WTC11 (cell line): ENCODE measurements at places on chromosomes 13 and 19.

DNA sequence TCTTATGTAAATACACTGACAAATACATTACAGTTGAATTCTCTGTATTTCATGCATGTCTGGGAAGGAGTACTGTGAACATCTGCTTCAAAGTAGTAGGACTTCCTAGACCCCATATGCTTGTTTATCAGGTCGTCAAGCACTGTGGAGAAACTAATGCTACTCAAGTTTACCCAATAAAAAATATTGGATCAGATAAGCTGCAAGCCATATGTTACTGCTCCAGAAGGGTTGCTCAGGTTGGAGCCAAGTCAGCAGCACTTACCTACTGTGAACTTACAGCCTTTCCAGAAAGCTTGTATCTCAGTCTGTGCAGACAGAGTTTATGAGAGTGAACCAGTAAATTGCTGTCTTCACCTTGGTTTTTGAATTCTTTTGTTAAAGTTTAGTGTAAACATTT lies 36.2 kb downstream of the SLAIN1 start:
- DNase-seq: no peak

DNA sequence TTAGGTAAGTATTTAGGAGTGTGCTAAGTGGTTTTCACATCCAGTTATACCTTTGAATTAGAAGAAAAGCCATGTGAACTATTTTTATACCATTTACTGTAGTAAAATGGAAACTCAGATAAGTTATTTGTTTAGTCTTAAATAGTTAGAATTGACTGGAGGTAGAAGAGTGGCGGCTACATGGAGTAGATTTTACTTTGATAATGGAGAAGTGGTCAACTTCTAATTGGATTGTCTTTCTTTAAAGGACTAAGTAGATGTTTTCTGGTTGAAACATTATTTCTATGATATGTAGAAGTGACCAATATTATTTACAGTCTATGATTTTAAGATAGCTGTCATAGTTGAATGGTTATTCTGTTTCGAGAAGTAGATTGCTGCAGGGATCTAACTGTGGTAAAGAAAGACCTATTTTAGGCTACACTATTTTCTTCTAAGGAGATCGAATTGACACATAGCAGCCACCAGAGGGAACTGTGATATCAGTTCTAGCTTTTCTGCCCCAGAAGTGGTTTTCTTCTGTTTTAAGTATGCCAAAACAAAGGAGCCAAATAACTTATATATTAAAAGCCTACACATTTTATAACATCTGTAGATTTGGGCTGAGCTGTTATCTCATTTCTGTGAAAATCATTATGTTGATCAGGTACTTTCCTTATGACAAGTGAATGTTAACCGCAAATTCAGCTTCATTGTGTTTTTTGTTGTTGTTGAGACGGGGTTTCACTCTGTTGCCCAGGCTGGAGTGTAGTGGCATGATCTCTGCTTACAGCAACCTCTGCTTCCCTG lies 26.1 kb downstream of the ZMYM2 start:
- DNase-seq: no peak

- no peak for DNase-seq
Measured at GRCh38 chr13:45422731-45423292, 4.6 kb upstream of the SLC25A30 start.

GRCh38 chr13:46211116-46211482 lies 629 bp upstream of the LRRC63 start:
- DNase-seq: no peak

DNA sequence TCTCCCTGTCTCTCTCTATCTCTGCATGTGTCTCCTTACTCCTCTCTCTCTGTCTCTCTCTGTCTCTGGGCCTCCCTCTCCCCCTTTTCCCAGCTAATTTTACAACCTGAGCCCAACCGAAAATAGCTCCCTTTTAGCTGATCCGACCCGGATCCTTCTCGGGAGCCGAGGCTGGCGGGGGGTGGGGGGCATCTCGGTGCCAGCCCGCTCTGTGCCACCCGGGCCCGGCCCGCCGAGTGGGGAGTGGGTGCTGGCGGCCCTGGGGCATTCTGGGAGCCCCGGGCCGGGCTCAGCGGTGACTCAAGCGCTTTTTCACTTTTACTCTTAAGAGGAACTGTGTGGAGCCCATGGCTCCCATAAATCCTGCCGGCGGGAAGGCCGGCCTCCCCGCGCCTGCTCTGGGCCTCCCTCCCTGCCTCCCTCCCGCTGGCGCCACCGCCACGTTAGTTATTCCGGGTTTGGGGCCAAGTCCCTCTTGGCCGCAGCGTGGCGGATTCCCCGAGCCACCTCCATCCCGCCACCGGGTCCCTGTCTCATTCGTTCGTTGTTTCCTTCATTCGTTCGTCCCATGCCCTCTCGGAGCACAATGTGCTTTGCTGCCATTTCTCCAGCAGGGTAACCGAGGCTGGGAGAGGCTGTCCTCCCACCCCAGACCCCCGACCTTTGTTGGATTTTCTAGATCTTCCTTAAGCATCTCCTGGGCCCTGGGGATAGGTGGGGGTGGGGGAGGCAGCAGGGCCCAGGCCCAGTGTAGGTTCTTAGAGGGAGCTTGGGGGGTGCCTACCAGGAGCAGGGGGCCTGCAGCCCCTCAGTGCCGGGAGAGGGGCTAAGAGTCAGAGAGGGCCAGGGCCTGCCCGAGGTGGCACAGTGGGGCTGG lies 3.2 kb downstream of the NFIC start:
- no peak for DNase-seq

DNA sequence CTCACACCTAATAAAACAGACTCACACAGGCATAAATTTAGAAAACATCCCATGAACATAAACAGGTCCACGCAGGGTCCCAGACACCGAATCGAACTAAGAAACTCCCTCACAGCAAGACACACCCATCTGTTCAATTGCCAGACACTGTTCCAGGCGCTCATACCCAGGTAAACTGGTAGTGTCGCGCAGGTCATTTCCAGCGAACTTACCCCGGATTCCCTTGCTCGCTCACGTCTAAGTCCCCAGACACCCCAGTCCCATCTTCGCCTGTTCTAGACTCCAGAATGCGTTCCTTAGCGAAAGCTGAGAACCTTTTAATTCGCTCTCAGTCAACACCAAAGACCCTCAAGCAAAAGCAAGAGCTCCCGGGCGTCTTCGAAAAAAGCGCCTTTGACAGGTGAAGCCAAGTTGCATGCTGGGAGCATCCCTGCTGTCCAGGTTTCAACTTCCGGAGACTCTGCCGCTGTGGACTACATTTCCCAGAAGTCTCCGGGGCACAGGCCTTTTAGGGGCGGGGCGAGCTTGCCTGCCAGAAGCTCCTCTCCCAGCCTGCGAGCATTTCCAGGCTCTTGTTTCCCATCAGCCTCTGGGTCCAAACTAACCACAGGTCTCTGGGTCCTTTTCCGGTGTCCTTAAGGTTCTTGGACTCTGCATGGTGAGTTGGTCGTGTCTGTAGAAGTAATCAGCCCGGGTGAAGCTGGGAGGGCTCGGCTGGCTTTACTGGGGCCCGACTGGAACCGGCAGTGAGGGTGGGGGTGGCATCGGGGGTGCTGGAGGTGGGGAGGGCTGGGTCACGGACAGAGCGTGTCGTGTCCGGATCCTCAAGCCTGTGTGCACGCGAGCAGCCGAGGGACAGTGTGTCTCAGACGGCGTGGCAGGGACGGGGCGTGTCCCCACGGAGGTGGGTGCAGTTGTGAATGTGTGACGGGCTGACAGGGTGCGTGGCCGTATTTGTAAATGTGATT lies at the start of gene ZNF283:
Gene ZNF283, plus strand, starts transcription at position 535 of the 968 bp plus-strand sequence. CDS start 6,184 bp downstream, outside the sequence.
- peak; percentile 91 for DNase-seq
